NCI-H187 (cell line): ENCODE measurements at places on chromosomes 1 and 21.
A peak's percentile ranks its signal among the peaks of the same experiment; 100 is the strongest.

GRCh38 chr1:201181726-201182125 lies 8.9 kb upstream of the IGFN1 start:
- no peak for DNase-seq

DNA sequence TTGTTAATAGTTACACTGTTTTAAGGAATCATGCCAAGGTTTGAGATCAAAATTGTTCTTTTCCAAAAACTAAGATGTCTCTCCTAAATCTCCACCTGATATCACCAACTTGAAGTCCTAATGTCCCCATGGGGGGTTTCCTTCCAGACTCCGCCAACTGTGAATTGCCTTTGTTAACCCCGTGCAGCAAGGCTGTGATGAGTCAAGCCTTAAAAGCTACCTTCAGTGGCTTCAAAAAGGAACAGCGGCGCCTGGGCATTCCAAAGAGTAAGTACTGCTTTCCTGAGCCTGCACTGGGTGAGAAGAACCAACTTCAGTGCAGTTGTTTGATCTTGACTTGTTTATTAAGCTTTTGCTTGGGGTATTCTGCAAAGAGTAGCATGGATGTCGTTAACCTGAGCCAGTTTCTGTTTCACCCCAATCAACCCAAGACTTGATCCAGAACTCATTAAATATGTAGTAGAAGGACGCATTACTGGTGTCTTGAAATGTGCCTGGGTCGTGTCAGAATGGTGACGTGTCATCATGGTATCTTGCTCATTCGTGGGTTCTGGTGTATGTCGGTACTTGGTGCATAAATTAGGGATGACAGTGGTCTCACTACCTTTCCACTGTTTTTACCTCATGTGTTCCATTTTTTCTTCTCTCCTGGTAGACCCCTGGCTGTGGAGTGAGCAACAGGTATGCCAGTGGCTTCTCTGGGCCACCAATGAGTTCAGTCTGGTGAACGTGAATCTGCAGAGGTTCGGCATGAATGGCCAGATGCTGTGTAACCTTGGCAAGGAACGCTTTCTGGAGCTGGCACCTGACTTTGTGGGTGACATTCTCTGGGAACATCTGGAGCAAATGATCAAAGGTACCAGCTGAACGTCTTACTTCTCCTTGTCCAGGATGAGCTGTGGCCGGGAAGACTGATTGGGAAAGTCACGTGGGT lies 8.7 kb downstream of the ETS2 start:
- DNase-seq, result no peak

DNA sequence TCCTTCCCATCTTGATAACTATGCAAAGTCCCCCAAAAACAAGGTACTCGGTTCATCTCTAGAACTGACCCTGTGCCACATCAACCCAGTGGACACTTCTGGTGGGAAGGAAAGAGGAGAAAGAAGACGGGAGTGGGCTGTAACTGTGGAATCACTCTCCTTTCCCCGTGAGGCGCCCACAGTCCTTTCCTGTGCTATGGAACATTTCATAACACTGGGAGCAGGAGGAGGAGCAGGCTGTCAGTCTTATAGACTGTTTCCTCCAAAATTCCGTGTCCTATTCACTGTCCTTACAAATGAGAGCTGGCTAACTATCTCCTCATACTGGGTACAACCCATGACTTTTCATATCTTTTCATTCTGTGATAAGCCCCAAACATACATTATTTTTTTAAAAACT lies 40.7 kb downstream of the PLEKHA6 start:
- no peak for DNase-seq

DNA sequence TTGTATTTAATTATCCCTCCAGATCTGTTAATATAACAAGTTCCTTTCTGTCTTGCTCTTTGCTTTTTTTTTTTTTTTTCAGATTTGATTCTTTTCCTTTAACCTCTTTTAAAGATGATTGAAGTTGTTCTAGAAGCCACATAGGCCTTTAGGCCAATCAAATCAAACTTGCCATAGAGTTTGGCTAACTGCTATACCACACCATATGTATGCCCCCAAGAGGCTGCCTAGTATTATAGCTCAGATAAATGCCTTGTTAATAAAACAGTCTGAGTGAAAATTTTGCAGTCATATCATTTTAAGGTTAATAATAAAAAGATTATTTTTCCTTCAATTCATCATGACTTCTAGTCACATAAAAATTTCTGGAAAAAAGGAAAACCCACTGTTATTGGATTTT lies 696.0 kb upstream of the CHRM3 start:
- no peak for DNase-seq

DNA sequence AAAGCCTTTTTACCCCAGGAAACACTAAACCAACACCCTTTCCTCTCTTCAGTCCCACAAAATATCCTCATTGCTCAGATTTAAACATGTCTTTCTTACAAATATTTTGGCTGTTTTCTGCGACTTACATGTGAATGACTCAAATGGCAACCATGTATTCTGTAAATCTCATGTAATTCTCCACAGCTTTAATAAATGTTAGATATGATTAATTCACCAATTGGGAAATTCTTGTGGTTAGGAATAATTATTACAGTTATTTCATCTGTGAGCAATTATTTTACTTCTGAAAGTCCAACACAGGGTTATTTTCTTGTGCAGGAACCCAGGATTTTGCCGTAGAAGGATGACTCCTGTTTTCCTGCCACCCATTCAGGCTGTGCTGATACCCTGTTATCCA lies 431.5 kb downstream of the LMO4 start:
- DNase-seq, result no peak

- DNase-seq, result no peak
These were observed 204.1 kb downstream of the FMN2 start for GRCh38 chr1:240295811-240296210.

GRCh38 chr1:221644145-221644448 lies 97.8 kb downstream of the DUSP10 start:
- no peak for DNase-seq

GRCh38 chr1:203765029-203765837 lies at the start of gene LAX1:
Gene LAX1, plus strand, starts transcription at chr1:203765183. Its CDS starts 383 bp downstream, at chr1:203765566.
- DNase-seq, result no peak

- DNase-seq, result no peak
These were observed 24.2 kb downstream of the KCNN3 start for GRCh38 chr1:154845879-154846278.

DNA sequence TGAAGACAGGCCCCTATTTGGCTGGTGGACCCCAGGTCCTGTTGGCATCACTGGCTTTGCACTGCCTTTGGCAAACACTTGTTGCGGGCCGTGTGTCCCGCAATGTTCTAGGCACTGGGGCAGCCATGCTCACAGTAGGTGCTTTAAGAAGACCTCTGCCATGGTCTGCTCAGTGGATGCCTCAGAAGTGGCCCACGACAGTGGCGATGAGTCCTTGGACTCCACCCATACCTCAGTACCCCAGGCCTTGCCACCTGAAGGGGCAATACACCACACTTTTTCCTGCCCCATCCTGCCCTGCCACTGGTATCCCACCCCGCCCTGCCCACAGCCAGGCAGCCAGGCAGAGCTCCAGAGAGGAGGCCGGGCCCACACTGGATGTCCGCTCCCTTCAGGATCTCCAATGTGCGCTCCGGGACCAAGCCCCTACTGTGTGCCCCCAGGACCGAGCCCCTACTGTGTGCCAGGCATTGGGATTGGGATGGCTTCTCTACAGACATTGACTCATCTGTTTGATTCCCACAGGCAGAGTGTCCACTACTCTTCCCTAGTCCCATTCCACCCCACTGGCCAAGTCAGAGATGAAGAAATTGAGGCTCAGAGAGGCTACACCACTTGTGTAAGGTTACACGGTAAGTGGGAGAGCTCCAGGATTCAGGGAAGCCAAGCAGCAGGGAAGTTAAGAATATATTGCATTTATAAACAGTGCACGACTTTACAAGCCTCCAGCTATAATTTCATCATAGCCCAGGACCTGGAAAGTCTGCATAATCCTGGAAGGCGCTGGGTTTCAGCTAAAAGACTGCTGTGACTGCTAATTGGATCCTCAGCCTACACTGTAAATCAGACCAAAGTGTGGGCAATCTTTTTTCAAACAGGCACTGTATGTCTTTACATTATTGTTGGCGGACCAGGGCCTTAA lies 101.6 kb downstream of the DMRTB1 start:
- DNase-seq, result no peak

DNA sequence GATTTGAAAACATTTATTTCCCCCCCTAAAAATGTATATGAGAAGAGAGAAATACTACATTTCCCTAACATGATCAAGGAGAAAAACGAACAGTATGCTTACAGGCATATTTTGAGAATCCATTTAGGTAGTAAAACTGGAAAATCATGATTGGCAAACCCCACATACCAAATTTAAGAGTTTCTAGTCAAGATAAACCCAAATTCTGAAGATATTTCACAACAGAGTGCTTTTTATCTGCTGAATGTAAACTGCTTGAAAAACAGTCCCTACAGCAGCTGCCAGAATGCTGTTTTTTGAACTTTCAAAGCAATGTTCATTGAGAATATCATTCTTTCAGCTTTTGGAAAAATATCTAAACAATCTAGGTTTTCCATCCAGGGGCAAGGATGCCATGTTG lies 31.0 kb downstream of the ASH1L start:
- no peak for DNase-seq

DNA sequence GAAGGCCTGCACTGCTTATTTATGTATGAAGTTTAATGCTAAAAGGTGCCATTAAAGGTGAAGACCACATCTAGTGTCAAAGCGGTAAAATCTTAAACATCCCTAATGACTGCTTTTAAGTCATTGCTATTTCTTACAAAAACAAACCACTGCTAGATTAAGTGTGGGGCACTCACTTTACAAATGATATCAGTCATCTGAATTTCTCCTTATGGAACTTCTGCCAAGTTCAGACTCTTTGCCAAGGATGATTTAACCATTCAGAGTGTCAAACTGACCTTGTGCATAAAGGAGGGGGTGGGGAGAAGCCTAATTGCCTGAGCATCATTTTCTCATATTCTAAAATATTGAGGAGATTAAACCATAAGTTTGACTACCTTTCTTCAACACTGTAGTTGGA lies 271.5 kb downstream of the TGFB2 start:
- DNase-seq, result no peak

- no peak for DNase-seq
These were observed 169.2 kb downstream of the APP start for GRCh38 chr21:26001356-26001755.

GRCh38 chr1:71080230-71080738 lies 551 bp downstream of the ZRANB2 start:
- no peak for DNase-seq

DNA sequence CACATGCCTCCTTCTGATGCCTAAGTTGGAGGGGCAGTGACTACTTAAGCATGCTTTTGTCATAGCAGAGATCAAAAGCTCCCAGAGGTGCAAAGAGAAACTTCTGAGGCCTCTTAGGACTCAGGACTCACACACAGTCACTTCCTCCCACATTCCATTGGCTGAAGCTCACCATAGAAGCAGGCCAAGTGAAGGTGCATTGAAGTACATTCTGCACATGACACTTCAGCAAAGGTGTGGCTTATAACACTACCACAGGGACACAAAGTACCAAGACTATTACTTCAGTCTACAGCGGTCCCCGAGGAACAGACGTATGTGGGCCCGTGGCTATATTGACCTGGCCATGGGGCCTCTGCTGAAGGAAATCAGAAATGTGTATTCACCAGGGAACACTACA lies 2.5 kb upstream of the POGK start:
- no peak for DNase-seq

DNA sequence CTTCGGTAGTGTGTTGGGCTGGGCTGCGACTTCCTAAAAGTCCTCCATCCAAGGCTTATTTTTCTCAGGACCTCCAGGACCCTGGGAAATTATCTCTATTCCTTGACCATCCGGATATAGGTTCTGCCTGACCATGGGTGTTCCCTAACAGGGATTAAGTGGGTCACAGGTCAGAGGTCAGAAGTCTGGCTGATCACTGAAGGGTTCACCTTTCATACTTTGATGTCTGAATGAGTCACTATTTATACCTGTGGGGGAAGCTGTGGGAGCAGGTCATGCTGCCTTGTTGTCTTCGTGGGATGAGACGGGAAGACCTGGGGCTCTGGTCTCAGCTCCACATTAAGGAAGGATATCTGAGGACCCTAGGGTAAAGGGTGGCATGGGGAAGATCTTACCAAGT lies 65.0 kb upstream of the ETV3 start:
- DNase-seq, result no peak

DNA sequence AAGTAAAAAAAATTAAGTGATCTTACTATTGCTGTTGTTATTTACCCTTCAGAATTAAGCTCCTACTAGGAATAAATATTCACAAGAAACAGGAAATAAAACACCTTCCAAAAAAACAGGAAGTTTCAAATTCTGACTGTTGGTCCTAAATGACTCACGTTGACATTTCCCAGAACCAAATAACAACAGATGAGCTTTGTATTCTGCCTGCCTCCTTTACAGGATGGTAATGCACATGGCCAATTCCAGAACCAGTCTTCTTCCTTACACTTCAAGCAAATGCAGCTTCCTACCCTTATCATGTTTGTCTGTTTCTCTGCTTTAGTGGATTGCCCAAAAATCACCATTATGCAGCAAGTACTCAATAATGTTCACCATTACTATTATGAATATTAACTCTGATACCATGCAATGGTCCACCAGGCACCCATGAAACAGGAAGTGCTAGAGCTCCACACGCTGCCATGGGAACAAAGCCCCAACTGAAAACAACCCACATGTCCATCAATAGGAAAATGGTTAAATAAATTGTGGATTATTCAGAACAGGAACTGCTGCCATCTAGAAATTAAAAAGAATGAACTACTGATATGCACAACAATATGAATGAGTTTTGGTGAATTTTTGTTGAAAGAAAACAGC lies 8.9 kb downstream of the CASP9 start:
- DNase-seq, result no peak

GRCh38 chr1:15835205-15835740 lies 12.2 kb upstream of the SPEN start:
- peak; percentile 63 for DNase-seq

- DNase-seq, result no peak
These were observed 10.5 kb upstream of the PRXL2B start for GRCh38 chr1:2575801-2576663.

- DNase-seq, result no peak
These were observed 42.4 kb downstream of the AKNAD1 start for GRCh38 chr1:108814343-108815125.

- no peak for DNase-seq
These were observed at the start of gene ERICH3 for GRCh38 chr1:74673351-74674111. Gene ERICH3, minus strand, starts transcription at chr1:74673792. Its CDS starts 273 bp downstream, at chr1:74673519.

DNA sequence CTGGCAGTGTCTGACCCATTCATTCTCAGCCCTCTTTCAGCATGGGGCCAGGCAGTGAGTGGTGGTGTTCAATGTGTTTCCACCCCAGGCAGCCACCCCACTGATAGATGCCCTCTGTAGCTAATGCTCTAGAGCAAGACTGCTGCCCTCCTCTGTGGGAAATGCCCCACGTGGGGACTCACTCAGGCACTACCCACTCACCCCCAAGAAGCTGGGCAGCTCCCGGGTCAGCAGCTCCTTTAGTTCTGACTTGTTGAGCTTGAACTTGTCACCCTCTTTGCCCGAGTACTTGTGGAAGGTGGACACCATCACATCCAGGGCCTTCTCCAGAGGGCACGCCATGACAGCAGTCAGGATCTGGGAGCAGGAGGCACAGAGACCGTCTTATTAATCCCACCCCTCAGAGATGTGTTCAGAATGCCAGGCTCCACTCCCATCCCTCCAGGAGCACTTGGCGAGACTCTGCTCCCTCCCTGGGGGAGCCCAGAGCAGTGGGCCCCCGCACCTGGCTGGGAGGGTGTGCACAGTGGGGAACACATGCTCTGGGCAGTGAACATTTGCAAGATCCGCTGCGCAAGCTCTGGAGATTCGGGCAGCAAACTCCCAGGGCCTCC lies 1.0 kb downstream of the S100A4 start:
- no peak for DNase-seq

GRCh38 chr21:18499761-18500376 lies 96.3 kb upstream of the TMPRSS15 start:
- peak; percentile 1 for DNase-seq

GRCh38 chr21:38524168-38525153 lies 26.2 kb upstream of the ERG start:
- DNase-seq, result no peak
